Activated gamma-delta T cell treated with Interleukin-2 at 50 U/mL for 16 hours (primary cell): ENCODE measurements at places on chromosomes 7 and 10.

GRCh38 chr7:36390199-36391090, 783 bp downstream of the ANLN start:
- DNase-seq = peak; percentile 16

GRCh38 chr10:87093632-87094372, 841 bp downstream of the GLUD1 start:
- peak; percentile 54 for DNase-seq

DNA sequence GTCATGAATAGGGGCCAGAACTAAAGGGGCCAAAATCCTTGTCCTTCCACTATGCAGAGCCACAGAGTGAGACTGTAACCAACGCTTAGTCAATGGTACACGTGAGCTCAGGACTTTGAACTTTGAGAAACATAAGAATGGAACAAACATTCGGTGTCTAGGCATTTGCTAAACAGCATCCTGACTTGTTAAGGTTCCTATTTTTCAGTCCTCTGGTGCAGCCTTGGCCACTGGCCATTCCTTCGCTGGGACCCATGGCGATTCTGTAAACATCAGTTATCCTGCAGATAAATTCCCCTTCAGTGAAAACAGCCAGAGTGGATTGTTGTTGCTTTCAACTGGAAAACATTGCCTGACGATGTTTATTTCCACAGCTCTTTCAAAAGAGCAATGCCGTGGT, 266.8 kb downstream of the SORCS1 start:
- DNase-seq = no peak

DNA sequence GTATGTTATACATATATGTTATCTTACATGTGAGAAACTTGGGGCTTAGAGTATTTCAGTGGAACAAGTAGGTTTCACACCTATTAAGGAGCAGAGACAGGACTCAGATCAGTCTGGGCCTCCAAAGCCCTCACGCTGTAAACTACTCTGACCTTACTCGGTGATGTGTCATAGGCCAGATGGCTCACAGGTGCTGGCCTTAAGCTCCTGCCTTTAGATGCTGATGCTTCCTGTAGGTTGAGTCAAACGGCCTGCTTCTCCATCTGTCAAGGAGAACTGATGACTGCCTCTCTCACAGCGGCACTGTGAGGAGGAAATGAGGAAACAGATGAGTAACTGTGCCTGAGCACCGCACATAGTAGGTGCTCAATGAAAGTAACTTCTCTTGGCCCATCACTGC, 312.6 kb upstream of the COBL start:
- no peak for DNase-seq

GRCh38 chr10:60767424-60767823, 10.9 kb upstream of the CDK1 start:
- no peak for DNase-seq

DNA sequence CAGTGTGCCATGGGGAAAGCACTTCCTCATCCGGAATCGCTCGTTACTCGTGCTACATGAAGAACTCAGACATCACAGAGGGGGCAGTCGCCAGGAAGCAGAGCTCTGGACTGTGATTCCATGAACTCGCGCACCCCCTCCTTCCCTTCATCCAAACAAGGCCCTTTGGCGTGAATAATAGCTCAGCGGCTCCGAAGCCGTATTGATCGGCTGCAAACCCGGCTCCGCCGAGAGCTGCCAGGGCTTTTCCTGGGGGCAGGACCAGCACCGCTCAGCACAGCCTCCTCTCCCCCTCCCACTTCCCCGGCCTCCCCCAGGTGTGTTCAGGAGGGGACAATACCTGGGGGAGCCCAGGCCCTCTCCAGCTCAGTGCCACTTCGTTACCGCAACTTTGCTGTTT, 129.0 kb upstream of the TCF7L2 start:
- DNase-seq = no peak

DNA sequence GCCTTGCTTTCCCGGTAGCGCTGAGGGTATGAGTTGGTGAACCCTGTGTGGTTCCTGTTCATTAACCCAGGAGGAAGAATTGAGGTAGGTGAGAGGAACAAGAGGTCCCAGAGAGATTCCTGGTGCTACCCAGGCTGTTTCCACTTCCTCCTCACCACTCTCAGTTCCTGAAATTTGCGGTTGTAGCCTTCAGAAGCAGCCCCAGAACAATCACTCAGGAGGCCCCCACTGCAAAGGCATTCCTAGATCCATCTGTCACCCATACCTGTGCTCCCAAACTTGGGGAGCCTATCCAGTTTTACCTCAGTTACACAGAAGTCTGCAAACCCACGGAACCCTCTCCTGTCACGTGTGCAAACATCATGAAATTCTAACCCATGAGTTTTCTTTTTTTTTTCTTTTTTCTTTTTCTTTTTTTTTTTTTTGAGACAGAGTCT, 9.0 kb upstream of the PIP4K2A start:
- DNase-seq = no peak

GRCh38 chr10:5943536-5943935, 33.8 kb downstream of the IL15RA start:
- no peak for DNase-seq

DNA sequence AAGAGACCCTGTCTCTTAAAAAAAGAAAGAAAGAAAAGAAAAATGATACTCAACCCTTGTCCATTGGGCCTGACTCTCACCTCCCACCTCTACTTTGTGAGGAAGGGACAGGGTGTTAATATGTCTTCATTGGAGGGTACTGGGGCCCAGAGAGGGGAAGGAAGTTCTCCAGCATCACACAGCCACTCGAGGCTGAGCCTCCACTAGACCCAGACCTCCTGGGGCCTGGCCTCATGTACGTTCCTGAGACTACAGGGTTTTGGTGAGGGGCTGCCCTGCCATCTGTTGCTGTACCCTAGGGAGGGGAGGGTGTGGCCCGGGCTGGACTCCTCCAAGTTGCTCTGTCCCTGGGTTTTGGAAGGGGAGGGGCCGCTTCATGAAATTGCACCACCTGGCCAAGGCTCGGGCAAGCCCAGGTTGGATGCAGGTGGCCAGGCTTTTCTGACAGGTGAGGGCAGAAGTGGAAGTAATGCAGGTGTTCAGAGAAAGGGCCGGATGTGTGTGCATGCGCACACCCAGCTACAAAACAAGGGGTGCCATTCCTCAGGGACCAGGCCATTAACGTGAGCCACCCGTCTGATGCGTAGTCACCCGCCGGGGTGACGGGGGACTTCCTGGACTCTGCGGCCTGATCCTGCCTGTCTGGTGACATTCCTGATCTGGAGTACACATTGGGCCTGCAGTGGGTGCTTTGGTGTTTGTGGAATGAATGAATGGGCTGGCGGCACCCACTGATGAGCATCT, 21.7 kb downstream of the GTF2IRD1 start:
- no peak for DNase-seq

DNA sequence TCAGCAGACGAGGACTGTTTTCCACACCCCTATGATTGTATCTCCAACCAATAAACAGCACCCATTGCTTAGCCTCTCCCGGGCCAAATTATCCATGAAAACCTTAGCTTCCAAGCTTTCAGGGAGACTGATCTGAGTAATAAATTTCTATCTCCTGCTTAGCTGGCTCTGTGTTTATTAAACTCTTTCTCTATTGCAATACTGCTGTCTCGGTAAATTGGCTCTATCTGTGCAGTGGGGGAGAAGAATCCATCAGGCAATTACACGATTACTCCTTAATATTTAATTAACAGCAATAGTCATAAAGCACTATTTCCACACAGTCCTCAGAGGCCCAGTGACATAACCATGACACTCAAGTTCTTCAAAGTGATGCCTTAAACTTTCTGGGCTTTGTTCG, 1122.8 kb downstream of the TYW1 start:
- no peak for DNase-seq

DNA sequence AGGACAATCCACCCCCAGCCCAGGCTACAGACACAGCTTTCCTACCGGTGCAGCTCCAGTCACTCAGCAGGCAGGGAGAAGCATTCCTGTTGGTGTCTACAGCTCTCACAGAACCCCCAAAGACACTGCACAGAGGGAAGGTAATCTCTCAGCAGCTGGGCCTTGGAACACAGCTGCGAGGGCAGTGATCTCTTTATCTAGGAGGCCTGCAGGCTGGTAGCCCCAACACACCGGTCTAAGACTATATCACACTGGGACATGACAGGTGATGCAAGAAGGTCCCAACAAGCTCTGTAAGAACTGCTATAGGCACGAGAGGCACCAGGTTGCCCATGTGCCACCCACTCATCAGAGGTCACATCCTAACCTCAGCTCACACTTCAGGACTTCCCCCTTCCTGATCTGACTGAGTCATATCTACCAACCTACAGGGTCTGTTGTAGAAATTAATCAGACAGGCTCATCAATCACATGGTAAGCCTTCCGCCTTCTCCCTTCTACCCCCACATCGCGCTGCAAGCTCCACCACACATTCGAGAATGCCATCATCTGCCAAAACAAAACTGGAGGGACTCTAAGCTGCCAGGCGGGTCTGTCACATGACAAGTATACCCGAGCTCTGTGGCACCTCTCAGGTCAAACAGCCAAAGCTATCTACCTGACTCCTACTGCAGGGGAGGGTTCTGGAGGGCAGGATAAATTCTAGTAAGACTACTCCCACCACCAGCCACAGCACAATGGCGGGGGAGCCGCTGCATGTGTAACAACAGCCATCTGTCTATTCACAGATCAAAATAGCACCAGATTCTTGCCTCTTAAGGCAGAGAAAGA, 26.1 kb downstream of the FAM53B start:
- peak; percentile 76 for DNase-seq

DNA sequence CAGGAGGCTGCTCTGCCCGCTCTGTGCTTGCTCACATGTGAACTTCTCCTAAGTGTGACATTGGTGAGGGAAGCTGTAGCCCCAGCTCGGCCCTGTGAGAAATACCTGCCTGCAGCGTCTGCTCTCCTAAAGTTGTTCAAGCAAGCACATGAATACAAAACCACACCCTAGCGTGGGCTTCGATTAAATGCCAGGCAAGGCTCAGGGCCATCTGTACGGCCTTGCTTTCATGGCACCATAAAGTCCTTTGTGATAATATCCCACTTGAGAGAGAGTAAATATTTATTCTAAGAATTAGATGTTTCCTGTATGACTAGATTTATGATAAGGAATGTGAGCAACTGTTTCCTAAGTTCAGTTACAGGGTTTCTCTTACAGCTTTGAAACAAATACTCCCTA, 262.8 kb upstream of the KLF14 start:
- no peak for DNase-seq

GRCh38 chr7:137539111-137539715, 195.7 kb upstream of the PTN start:
- DNase-seq = no peak

- DNase-seq = no peak
Observed at GRCh38 chr10:13453896-13454295, 74.9 kb downstream of the BEND7 start.

- DNase-seq = no peak
Observed at GRCh38 chr7:84264396-84264795, 69.8 kb upstream of the SEMA3A start.

- no peak for DNase-seq
Observed at GRCh38 chr7:135262623-135263320, 29.1 kb downstream of the STRA8 start.

- DNase-seq = no peak
Observed at GRCh38 chr7:75823198-75823910, 9.7 kb upstream of the CCL24 start.

GRCh38 chr10:21372651-21373410, 152.7 kb downstream of the SKIDA1 start:
- DNase-seq = no peak

GRCh38 chr7:149783386-149784250, 10.2 kb upstream of the ZNF467 start:
- no peak for DNase-seq

DNA sequence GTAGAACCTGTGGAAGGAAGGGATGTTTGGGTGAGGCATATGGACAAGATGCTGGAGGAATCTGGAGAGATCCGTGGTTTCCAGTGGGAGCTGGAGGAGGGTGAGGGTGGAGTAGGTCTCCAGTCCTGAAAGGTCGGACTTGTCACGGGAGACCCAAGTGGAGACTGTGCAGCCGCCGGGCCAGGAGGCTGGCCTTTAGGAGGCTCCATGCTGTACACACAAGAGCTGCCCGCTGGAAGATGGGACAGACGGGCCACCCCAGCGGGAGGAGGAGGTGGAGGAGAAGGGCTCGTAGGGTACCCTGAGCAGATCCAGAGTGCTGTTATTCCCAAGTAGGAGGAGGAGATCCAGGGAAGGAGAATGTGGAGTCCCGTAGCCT, 106.7 kb downstream of the NKX6-2 start:
- DNase-seq = no peak

DNA sequence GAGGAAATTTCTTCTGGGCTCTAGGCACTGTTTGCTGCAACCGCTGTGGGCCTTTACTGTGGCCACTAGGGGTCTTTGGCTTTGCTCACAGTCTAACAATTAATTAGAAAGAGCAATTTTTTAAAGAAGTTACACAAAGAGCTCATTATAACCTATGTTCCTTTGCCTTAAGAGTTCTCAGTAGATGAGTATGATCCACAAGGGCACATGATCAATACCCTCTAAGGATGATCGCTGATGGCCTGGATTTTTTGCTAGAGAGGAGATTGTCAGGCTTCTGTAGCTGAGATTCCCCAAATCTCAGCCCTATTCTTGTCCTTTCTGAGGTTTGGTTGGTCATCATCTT, 80.8 kb upstream of the RHOBTB1 start:
- DNase-seq = no peak

DNA sequence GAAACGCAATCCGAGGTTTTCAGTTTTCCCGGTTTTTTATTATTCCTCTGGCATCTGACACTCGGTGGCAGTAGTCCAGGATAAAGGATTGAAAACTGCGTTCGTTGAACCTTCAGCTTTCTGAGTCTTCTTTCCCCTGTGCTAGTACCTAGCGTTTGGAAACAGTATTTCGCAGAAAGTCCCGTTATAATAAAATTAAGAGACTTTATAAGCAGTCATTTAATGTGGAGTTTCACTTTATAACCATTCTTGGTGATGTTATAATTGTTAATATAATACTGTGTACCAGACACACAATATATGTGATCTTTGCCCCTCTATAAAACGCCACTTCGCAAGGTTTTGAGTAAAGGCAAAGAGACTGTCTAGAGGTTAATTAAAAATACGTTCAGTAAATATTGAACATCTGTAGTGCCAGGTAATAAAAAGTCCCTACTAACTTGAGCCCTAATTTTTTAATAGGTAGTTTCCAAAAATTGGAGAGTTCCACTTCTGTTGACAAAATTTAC, 874 bp downstream of the CISD1 start:
- DNase-seq = no peak

DNA sequence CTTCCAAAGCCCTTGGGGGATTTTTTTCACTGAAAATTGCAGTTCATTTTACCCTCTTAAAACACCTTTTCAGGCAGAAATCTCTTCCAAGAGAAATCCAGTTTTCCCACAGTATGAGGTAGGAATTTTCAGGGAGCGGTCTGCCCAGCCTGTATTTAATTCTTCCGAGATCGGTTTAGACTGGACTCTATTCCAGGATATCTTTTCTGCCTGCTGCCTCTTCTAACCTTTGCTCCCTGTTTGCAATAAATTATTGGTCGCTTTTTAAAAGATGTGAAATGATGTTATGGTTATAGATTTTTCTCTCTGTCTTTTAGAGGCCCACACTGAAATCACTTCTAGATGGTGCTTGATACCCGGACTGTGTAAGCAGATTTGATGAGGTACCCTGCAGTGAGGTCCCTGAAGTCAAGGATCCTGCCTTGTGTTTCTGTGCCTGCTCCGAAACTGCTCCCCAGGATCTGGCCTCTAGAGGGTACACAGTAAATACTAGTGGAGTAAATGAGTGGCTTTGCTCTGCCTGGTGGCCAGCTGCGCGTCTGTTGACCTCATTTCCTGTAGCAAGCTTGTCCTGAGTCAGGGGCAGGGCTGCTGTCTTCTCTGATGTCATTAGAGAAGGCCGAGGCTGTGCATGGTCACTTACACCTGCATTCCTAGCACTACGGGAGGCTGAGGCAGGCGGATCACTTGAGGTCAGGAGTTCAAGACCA, 191.6 kb downstream of the FANK1 start:
- DNase-seq = no peak

GRCh38 chr7:94612661-94613060, 43.3 kb downstream of the SGCE start:
- no peak for DNase-seq
